Urinary bladder (tissue), 4 donors: ENCODE measurements at places on chromosomes 2 and 18. TPM values are rescaled to one million over a fixed set of nuclear protein-coding genes. Genes with fewer than 3 reads are reported as not detected.

The TMEM18 gene
- 30.7 TPM for polyA plus RNA-seq

DNA sequence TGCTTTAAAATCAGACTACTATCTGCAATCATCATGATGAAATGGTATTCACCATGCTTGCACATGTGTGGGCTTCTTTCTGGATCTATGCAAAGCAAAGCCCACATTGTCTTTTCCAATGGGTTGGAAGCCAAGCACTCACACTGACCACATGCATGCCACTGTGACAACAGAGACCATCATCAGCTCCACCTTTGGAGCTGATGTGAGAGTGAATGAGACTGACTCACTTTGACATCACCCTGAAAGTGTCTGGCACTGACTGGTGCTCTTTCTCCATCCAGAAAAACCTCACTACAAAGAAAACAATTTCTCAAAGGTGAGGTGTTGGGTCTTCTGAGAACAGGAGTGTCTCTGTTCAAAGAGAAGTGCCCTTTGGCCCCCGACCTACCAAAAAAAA is 4.7 kb downstream of the MYO5B start:
- DNase-seq = no peak

DNA sequence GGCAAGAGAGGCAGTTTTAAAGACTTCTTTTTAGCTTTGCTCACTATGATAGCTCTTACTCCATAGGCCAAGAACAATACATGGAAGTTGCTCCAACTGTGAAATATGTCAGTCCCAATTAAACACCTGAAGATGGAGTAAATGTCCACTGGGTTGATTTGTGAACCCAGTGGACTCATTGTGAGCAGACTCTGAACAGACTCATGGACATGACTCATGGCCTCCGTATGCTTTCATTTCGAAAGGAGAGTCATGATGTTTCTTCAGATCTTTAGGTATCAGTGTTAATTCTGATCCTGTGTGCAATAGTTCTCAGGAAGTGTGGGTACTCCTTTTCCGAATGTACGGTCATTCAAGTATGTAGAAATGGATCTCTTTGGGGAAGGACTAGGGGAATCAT is 5.4 kb upstream of the CWC22 start:
- no peak for DNase-seq

The G6PC2 gene
- polyA plus RNA-seq = not detected

The CABYR gene
- 1.3 TPM for polyA plus RNA-seq

DNA sequence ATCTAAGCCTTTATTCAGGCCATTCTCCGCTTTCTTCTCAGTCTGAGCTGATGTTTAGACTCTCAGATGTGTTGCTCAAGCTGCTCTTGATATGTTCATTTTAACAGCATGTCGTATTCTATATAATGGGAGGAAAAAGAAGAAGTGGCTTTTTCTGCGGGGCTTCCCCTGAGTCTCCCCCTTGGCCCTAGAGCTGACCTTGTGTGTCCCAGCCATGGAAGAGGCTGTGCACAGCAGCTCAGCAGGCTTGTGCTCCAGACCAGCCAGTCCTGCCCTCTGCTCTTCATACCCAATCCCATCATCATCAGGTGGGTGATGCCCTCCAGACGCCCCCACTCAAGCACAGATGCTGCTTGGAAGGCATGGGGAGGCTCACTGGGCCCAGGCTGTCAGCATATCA is 155.1 kb upstream of the CELF4 start:
- no peak for DNase-seq

- no peak for DNase-seq
Measured at GRCh38 chr2:108593547-108594098, 59.4 kb downstream of the LIMS1 start.

The ANTXR1 gene
- 53.0 TPM for polyA plus RNA-seq

The PLCL1 gene
- polyA plus RNA-seq = 6.0 TPM

GRCh38 chr2:46489423-46490174 is 10.2 kb downstream of the TMEM247 start:
- no peak for DNase-seq

DNA sequence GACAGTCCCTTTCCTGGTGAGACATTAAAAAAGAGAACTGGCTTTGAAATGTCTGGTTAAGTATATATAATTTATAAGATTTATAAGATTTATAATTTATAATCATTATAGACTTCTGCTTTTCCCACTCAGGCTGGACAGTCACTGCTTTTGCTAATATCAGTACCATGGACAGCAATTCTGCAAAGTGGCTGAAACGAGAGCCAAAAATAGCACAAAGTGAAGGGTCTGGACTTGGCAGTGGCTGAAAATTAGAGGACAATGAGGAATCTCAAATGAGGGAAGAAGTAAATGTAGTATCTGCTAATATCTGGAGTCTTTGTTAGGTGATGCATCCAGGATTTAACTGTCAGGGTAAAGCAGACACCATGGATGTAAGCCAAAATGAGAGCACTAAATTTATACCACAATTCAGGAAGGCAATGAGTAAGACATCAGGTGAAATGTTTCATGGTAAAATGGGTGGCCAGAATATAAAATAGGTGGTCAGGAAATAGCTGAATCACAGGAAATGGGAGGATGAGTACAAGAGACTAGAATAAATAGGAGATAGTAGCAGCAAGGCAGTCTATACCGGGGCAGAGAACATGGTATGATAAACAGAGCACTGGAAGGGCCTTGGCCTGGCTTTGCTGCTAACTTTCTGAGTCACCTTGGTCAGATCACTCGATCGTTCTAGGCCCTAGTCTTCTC is 39.6 kb upstream of the BOD1L2 start:
- DNase-seq = no peak

- DNase-seq = no peak
Measured at GRCh38 chr2:220144411-220144810, 517.0 kb downstream of the SLC4A3 start.
